ENCODE measurements at places on chromosomes 1 and 21.

DNA sequence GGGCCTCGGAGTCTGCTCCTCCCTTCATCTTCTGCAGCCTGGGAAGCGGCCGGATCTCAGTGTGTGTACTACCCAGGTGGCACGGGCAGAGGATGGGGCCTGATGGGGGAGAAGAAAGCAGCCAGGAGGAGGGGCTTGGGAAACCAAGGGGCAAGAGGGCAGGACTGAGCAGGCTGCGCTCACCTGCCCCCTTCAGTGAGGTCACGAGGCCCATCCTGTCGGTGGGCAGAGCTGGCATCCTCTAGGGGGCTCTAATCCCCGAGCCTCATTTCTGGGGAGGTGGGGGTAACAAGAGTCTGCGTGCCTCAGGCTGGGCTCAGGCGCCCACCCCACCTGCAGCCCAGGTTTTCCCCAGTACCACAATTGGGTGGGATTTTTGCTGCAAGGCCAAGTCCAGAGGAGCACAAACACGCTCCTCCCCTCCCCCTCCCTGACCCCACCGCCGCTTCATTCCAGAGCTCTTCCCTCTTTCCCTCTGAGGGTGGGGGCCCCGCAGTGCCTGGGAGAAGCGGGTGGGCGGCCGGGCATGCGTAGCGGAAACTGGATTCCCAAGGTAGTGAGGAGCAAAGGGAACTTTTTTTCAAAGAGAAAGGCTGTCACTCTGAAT is 1.8 kb upstream of the WNT3A start:
- peak; percentile 13 for DNase-seq
- H3K4me1 ChIP-seq: peaks cover 39% of the 10 kb centered on the region
- no peaks in the 10 kb centered on the region for H3K36me3 ChIP-seq
- no peak overlapping the region for H3K27ac ChIP-seq

GRCh38 chr1:169460191-169460833 is 25.4 kb downstream of the SLC19A2 start:
- H3K36me3 ChIP-seq: peaks cover 7% of the 10 kb centered on the region
- no peak overlapping the region for H3K27ac ChIP-seq
- no peaks in the 10 kb centered on the region for H3K27me3 ChIP-seq
- no peak overlapping the region for H3K4me3 ChIP-seq
- no peak for DNase-seq

- peak overlapping the region; percentile 76 for H3K27ac ChIP-seq
- H3K4me3 ChIP-seq: no peak overlapping the region
Observed at GRCh38 chr1:36162680-36163239, 6.8 kb downstream of the MAP7D1 start.

DNA sequence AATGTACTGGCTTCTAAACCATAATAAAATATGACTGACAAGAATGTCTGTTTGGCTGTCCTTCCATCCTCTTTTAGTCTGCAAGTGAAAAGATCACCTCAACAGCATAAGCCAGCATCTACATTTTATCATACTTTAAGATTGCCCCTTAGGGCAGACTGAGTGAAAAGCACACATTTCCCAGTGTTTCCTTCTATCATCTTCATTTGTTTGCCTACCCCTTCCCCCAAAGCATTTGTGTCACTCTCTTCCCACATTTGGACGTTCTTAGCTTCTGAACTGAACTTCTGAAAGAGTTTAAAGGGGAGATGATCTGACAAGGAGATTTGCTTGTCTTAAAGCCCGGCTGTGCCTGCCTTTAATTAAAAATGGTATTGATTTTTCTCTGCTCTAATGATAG is 322.2 kb downstream of the SPATA17 start:
- H3K4me3 ChIP-seq: no peak overlapping the region
- H3K4me1 ChIP-seq: no peaks in the 10 kb centered on the region
- no peak overlapping the region for H3K27ac ChIP-seq
- DNase-seq: no peak
- no peaks in the 10 kb centered on the region for H3K36me3 ChIP-seq

DNA sequence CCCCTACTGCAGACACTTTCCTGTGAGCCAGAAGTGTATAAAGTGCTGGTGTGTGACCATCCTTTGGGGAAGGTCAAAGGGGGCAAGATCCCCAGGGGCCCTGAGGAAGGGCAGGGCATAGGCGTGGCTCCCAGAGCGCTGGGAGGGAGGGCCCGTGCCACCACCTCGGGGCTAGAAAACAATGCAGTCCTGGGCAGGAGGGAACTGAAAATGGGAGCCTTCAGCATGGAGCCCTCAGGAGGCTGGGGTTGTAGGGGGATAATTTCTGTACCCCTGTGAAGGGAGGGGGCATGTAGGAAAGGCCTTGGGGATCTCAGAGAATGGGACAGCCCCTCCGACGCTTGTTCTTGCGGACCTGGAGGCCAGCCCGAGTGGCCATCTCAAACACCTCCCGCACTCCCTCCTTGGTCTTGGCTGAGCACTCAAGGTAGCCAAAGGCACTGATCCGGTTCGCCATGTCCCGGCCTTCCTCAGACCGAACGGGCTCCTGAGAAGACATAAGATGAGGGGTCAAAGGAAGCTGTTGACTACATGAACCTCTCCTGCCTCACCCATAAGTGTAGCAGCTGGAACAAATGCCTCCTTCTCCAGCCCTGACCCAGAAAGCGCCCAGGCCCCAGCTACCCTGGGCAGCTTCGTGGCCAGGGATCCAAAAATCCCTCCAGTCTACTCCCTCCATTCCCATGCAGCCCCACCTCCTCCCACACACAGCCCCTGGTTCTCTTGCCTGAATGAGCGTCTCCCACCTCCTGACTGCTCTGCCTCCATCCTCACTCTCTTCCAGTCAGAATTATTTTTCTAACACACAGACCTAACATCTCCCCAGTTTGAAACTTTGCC is 5.5 kb downstream of the RHOC start:
- DNase-seq: peak; percentile 19
- no peak overlapping the region for H3K4me3 ChIP-seq
- H3K27me3 ChIP-seq: no peaks in the 10 kb centered on the region
- H3K36me3 ChIP-seq: peaks cover 73% of the 10 kb centered on the region
- peak overlapping the region; percentile 97 for H3K27ac ChIP-seq
- H3K4me1 ChIP-seq: peaks cover 85% of the 10 kb centered on the region

Measured in K562 (cell line).